ENCODE measurements at places on chromosomes 5 and 9.

DNA sequence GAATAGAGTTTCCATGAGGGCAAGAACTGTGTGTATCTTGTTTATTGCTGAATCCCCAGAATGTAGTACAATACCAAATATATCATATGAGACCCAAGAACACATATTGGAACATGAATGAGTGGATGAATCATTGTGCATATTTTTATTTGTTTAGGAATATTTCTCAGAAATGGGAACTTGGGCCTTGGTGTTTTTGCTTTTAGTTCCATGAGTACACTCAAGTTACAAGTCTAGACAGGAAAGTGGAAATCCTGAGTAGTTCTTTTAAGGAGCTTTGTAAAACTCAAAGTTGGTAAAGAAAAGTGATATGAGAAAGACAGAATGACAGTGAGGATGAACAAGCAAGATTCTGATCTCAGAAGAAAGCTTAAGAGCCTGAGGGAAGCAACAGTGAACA lies 647.0 kb downstream of the EFNA5 start:
- no peak for DNase-seq

- no peak for DNase-seq
Observed at GRCh38 chr9:2270565-2270964, 255.4 kb downstream of the SMARCA2 start.

DNA sequence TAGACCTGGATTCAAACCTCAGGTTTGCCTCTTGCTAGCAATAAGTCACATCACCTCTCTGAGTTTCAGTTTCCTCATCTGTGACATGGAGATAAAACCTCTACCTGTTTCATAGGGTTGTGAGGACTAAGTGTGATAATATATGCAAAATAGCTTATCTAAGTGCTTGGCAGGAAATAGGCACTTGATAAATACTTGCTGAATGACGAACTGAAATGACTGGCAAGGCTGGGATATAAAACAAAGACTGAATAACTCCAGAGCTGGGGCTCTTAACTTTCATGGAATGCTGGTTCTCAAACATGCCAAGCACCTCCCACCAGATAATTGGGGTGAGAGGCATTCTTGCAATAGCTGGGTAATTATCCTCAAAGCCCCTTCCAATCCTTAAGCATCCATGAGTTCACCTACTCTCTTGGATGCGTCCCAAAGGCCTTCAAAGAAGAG lies 87.6 kb downstream of the ADRB2 start:
- DNase-seq = no peak

- no peak for DNase-seq
Observed at GRCh38 chr9:107982745-107983144, 493.2 kb upstream of the KLF4 start.

DNA sequence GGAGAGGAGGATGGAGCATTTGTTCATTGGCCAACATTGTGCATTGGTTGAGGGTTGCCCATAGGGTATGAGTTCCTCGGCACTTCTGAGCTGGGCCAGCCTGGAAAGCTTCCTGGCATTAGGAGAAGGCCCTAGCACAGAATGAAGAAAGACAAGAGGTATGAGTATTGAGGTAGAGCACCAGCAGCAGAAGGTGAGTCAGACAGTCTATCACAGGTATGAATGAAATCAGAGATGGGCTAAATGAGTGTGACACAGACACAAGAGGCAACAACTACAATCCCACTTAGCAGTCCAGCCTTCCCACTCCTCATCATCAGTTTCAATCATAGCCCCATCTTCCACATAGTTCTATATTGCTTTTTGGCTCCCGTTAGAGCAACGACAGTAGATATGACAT lies 25.4 kb upstream of the TGFBR1 start:
- no peak for DNase-seq

GRCh38 chr9:89734600-89735041 lies 129.8 kb downstream of the GADD45G start:
- no peak for DNase-seq

GRCh38 chr5:56802205-56802604 lies 13.1 kb upstream of the MAP3K1 start:
- no peak for DNase-seq

DNA sequence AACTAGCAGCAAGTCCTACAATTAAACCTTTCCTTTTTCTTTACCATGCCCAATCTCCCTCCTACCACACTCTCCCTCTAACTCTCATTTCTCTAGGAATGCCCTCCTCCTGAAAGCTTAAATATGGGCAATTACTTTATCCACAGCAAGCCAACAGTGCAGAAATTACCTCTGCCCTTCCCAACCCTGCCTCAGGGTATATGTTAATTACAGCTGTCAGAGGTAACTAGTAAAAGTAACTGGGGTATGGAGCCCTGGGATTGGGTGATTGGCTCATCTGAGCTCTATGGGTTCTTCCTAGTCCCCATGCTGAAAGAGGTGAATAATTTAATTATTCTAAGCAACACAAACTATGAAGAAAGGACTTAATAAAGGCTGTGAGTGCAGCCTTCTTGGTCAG lies 478.9 kb upstream of the NMUR2 start:
- no peak for DNase-seq

DNA sequence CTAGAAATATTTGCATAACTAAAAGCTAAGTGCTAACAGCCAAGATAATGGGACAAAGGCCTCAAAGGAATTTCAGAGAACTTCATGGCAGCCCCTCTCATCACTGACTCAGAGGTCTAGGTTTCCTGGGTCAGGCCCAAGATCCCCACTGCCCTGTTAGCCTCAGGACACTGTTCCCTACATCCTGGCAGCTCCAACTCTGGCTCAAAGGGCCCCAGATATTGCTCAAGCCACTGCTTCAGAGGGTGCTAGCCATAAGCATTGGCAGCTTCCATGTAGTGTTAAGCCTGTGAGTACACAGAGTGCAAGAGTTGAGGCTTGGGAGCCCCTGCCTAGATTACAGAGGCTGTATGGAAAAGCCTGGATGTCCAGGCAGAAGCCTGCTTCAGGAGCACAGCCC lies 998.1 kb downstream of the TLE1 start:
- no peak for DNase-seq

GRCh38 chr9:127360829-127361228 lies 36.1 kb upstream of the SLC2A8 start:
- no peak for DNase-seq

DNA sequence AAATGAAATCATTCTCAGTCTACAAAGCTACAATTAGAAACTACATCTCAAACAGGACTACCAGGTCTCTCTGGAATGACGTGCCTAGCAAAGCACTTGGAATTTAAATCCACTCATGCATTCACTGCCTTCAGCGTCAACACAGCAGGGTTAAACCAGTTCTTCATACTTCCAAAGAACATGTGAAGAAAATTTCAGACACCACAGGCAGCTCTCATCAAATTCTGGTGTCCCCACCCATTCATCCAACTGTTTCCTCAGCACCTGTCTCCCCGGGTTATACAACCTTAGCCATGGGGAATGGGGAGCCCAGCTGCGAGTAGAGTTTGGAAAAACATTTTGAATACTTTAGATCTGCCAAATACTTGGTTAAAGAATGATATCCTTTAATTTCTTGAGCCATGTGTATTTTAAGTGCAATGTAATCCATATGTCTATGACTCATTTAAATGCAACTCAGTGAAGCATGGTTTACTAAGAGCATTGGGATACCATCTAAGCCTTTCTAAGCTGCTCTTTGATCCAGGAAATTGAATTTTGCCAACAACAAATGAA lies 17.5 kb downstream of the ADAM19 start:
- no peak for DNase-seq

- DNase-seq = no peak
Observed at GRCh38 chr5:72107131-72107900, at the start of gene MAP1B. Gene MAP1B (plus strand): TSS chr5:72107475. CDS start chr5:72107532, 57 bp downstream.

DNA sequence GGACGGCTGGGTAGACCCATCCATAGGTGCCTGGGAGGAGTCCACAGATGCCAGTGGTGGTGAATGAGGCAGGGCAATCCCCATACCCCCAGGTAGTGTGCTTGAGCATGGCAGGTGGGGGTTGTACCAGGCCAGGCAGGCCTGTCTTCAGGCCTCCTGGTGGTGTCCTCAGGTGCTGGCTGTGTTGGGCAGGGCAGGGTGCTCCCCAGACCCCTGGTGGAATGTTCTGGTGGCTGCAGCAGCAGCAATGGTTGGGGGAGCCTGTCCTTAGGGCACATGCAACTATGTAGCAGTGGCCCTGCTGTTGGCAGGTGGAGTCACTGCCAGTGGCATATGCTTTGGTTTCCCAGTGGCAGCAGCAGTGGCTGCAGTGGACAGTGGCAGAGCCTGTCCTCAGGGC lies 10.0 kb downstream of the ALG2 start:
- DNase-seq = no peak
